ENCODE measurements at places on chromosomes 3 and 15.

DNA sequence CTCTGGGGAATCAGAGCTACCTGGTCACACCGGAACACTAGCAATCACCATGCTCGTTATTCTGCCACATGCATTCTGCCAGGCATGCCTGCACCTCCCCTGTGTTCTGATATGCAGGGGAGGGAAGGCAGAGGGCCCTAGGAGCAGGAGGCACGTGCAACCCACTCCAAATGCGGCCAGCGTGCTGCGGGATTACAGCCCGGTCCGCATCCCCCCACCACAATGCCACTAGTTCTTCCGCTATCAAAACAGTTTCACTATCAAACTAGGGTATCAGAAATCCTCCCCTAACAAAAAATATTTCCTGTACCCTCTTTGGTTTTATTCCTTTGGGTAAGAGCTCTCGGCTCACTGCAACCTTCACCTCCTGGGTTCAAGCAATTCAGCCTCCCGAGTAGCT lies 223.2 kb upstream of the IGF1R start:
- DNase-seq = no peak

DNA sequence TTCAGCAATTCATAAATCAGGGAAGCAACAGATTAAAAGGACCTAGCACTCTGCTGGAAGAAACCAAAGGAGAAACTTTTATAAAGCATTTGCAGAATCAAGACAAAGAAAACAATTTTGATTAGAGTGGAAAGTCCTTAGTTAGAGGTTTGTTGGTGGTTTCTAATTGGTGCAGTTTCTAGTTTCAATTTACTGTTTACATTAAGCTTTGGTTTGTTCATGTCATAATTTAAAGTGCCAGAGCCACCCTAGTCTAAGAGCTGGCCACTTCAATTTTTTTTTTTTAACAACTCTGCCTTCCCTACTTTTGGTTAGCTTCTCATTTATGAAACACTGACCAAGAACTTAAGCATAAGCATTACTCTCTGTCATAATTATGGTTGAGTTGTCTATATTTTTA lies 1428.2 kb upstream of the GBE1 start:
- DNase-seq = no peak

DNA sequence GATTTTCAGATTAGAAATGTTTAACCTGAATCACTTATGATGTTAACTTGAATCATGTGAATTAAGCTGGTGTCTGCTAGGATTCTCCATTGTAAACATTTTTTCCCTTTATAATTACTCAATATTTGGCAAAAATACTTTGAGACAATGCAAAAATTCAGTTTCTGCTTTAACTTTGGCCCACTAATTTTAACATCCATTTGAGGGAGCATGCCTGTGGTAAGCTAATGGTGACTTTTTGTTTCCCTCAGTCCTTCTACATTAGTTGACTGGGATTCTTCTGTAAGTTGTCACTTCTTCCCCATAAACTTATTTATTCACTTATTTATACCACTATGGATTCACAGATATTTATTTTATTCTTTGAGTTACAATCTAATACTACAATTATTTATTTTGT lies 59.3 kb downstream of the PIK3R4 start:
- no peak for DNase-seq

DNA sequence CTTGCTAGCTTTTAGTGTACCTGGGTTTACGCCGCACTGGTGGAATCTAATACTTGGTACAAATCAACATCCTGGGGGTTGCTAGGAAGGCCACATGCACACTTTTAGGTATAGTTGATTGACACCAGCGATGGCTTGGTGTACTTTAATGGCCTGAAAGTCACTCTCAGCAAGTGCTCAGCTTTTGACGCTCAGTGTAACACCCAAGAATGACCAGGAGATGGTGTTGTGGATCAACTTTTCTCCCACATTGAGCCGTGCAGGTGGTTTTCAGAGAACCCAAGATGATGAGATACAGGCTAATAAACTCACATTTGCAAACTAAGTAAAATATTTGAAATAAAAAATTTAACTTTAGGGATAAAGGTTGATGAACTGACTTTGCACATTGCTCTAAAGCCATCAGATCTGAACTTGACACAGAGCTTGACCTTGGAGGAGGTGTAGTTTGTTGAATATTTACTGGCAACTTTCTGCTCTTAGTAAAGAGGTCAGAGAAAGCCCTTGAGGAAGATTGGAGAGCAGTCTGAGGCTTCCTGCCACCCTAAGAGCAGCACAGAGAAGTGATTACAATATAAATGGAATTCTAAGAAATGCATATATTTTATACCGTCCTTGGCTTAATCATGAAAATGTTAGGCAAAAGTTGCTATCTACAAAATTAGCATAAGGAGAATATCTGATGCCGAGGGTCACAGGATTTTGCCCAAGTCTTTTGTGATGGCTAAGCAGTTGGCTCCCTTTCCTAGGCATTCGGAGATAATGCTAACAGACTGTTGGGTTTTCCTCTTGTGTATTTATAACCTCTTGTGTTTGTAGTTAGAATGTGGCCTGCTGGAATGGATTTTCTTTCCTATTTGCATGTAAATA lies 143.4 kb upstream of the RASGRP1 start:
- peak; percentile 2 for DNase-seq

GRCh38 chr15:68404056-68404798 lies 27.7 kb downstream of the ITGA11 start:
- DNase-seq = no peak

GRCh38 chr3:72100080-72100511 lies 315.1 kb upstream of the PROK2 start:
- DNase-seq = peak; percentile 22

DNA sequence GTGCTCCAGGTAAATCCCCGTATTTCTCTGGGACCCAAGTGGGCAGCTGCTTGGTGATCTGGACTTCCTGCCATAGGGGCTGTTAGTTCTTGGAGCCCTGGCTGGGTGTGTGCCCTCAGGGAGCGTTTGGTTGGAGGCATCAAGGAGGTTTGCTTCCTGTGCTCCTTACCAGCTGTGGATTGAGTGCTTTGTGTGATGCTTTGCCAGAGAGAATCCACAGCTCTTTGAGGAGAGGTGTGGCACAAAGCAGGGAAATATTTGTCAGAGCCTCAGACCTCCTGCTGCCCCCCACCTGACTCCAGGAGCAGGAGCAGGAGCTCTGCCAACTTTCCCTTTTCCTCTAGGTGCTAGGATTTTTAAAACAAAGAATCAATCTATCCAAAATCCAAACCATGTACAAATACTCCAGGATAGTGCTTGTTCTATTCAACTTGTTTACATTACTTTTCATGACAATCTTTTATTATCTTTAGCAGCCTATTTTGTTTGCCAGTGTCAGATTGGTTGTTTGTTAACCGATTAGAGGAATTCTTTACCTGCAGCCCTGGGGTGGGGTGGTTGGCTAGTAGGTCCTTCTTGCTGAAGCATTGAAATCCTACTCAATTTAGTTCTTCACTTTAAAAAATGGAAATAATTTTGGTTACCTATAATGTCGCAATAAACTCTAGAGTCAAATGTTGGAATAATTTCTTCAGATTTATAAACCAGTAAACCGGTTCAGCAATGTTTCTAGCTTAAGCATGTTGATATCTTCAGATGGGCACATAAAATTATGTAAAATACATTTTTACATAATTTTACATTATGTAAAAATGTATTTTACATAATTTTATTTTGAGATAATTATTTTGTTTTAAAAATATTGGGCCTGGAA lies 2.5 kb downstream of the CTDSPL start:
- DNase-seq = peak; percentile 49
